ENCODE measurements at places on chromosomes 2 and 18.
A peak's percentile ranks its signal among the peaks of the same experiment; 100 is the strongest.

GRCh38 chr2:124088616-124089015, 63.5 kb downstream of the CNTNAP5 start:
- DNase-seq: no peak

GRCh38 chr2:31945572-31945935, 65.3 kb downstream of the MEMO1 start:
- no peak for DNase-seq

- no peak for DNase-seq
Measured at GRCh38 chr2:148725564-148725963, 81.0 kb downstream of the EPC2 start.

DNA sequence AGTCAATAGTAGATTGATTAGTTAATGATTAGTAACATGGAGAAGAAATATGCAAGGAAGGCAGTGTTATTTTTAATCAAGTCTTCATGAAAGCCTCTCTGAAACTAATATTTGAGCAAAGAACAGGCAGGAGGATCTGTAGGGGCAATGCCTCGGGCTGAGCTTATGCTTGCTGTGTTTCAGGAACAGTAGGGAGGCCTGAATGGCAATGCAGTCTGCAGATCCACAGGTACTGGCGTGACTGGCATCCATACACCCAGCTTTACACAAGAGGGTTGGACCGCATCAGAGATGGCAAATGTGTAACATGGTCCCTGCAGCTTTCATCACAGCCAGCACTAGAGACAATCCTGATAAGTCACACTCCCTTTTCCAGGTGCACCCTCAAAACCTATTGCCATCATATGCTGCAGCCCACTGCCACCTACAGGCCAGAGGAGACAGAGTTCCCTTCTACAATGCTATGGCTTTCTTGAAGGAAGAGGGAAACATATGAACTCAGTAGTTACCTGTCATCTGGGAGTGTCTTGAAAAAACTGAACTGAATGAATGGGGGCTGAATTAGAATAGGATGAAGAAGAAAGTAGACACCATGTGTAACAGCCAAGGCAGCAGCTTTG, 582.4 kb upstream of the RAB6C start:
- DNase-seq: peak; percentile 57

DNA sequence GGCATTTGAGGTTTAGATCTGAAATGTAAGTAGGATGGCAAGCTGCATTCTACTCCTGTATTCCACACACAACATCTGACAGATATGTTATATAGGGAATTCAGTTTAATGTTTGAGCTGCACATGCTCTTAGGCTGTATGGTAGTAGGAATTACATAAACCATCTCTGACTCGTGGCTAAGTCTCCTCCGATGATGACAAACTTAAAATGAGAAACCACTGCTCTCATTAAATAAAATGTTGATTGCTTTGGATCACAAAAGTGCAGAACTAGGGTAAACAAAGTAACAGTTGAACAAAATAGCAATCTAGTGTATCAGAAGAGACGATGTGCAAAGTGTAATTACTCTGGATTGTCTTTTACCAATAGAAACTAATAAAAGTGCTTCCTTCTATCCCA, 50.1 kb upstream of the WDR75 start:
- peak; percentile 53 for DNase-seq

- DNase-seq: peak; percentile 75
Measured at GRCh38 chr2:201233192-201233811, 27.0 kb upstream of the CASP8 start.

- DNase-seq: no peak
Measured at GRCh38 chr2:197211881-197212342, 98.7 kb downstream of the ANKRD44 start.

DNA sequence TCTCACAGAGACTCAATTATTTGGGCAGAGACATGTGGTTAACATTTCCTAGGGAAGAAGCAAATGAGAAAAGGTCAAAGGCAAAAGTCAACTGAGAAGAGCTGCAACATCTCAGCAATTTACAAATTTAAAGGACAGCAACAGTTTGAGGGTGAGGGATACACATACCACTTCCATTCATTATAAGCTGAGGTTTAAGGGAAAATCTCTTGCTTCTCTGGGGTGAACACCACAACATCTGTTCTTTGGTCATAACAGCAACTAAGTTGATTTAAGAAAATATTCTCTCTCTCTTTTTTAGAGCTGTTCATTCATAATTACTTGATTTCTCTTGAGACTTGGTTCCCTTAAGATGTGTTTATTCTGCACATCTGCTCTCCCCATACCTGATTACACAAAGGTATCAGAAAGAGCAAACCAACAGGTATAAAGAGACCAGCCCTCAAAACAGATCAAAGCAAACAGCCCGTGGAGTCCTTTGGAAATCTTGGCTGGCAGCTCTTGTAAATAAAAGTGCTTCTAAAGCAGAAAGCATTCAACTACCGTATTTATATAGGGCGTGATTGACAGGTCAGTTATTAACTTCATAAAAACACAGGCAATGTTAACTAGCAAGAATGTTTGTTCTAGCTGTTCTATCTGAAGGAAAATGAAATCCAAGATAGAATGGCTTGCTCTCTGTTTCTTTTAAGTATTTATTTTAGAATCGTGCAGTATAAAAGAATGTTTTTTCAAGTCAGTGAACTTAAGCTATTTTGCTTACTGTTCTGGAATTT, 132.8 kb downstream of the THADA start:
- DNase-seq: no peak

DNA sequence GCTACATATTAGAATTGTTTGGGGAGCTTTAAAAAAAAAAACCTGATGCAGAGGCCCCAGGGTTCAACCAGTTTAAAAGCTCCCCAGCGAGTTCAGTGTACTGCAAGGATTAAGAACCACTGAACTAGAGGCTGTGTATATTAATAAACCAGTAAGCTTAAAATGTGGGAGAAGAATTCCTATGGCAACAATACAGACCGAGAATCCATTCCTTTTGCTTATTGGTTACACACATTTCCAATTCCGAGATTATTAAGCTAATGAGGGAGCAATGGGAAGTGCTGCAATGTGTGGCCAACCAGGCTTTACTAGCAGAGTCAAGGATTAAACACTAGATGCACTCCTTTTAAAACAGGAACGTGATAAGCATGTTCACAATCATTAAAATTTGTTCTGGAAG, 204.4 kb downstream of the TDRD15 start:
- DNase-seq: no peak

- DNase-seq: peak; percentile 84
Measured at GRCh38 chr2:54416166-54416813, 39.8 kb upstream of the SPTBN1 start.

DNA sequence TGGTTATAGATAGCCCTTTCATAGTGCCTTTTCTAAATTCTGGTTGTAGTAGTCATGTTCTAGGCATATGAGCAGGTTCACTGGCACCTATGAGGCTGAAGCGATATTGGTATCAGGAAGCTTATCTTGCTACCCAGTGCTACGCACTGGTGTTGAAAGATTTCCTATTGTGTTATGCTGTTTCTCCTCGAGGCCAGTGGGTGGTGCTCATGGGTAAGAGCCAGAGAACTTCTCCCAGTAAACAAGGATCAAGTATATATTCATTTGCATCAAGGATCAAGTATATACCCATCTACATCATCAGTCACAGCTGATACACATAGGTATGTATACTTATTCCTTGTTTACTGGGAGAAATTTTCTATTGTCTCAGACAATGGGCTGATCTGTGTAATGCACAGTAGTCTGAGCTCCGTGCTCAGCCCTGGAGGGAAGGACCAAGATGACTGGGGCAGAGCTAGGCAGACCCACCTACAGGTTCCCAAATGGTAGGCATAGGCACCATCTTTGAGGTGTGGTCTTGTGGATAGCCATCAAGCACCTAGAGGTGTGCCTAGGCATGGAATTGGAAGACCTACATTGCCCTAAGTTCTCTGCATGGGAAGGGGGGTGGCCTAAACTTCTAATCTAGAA, 101.2 kb upstream of the GALNT13 start:
- DNase-seq: no peak

DNA sequence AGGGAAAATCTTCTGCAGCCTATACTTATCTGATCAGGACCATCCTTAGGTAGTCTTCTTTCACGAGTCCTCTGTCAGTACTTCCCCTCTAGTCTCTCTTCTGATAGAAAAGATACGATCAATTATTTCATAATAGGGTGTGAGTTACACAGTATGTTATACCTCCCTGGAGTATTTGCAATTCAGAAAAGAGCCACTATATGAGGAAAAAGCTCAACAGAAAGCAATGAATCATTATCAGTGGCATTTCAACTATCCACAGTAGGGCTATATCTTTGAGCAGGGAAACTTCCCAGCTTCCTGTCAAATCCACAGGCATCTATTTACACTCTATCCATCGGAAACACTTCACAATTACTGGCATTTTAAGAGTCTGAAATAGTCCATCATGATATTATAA, 105.3 kb upstream of the ACVR2A start:
- peak; percentile 63 for DNase-seq

DNA sequence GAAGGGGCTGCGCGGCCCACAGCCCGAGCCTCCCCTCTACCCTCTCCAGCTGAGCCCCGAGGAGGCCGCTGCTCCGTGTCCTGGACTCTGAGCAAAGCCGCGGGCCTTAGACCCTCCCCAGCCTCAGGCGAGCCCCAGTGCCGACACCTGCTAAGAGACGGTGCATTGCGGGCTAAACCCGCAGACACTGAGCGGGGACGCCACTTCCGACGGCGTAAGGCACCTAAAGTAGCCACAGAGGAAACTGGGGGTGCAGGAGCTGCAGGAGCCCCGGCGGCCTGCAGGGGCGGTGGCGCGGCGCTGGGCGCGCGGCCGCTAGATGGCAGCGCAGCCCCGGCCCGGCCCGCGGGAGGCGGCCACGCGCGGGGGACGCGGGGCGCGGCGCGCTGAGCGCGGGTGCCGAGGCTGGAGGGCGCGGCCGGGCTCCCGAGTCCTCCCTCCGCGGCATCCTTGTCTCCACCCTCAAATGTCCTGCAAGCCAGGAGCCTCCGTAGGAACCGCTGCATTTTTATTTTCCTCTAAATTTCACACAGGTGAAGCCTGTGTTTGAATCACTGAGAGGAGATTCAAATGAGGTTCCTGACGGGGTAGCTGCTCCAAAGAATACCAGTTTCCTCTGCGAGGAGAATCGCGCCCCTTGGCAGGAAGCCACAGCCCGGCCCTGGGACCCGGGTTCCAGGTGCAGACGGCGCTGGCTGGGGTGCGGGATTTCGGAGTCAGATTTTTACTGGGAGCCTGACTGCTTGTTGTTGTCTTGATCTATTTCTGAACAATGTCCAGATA, 650.5 kb downstream of the GALR1 start:
- DNase-seq: peak; percentile 2

DNA sequence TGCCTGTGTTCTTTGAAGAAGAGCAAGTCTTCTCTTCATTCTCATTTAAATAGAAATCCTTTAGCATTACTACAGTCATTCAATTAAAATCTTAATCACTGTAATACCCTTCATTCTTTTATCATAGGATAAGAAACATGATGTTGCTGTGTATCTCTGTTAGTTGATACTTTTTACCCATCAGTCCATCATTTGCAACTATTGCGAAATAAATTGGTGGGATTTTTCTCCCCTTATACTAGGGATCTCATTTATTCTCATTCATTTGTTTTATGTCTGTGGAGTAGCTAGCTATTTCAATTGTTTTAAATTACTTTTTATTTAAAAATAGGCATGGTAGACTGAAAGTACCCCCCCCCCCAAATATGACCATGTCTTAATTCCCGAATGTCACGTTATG, 235.3 kb downstream of the KIAA1328 start:
- DNase-seq: no peak

- DNase-seq: peak; percentile 50
Measured at GRCh38 chr2:177604271-177605065, 211.9 kb downstream of the AGPS start.

DNA sequence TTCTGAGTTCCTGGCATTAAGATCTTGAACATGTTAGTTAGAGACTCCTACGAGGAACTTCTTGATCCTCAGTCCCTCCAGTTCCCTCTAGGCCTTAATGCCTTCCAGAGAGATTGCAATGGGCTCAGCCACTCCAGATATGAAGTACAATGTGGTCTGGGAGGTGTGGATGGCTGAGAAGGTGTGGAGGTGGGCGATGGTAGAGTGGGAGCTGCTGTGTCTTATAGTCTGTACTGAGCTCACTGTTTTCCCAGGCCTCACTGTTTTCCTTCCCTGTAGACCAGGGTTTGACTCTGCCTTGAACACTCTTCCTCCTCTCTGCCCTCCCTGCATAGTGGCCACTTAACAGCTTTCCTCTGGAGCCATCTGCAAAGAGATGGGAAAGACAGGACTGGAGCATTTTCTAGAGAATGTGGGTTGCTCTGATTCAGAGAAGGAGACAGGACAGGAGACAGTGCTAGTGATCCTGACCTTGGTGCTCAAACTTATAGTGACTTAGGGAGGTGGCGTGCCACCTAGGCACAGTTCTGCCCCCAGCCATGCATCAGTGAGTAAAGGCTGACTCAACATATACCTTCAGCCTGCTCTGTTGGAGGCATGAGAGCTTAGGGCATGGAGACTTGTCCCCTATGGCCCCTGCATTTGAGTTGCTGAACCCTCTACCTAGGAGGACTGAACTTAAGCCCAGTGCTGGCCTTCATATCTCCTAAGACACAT, 129.7 kb downstream of the TDRD15 start:
- no peak for DNase-seq

- no peak for DNase-seq
Measured at GRCh38 chr2:234420408-234420807, 76.5 kb downstream of the ARL4C start.

DNA sequence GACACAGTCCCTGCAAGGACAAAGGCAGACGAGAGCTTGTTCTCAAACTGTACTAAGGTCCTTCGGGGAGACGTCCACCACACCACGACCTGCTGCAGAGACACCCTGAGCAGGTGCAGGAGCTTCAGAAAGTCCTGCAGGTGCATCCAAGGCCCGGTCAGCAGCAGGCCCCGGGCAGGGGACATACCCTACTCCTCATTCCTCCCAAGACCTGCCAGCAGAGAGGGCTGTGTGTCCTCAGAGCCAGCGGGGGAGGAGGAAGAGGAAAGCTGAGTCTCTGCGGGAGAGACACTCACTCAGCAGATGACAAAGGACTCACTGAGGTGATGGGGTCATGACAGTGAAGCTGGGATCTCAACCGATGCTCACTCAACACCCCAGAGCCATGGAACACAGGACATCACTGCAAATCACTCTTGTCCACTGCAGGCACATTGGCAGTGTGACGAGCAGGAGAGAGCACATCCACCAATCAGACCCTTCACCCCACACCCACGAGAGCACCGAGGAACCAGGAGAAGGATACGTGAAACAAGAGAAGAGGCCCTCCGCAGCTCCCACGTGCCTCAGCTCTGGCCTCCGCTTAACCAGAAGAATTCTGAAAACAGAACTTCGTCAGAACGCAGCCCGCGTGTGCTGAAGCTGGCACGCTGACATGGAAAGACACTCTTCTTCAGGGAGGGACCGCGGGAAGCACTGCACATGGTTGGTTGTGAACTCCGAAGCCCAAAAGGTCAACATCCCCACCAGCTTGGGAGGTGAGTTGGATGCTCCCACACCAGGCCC, 9.3 kb downstream of the HDAC4 start:
- DNase-seq: no peak

GRCh38 chr18:50578030-50578429, 18.1 kb downstream of the MAPK4 start:
- no peak for DNase-seq

DNA sequence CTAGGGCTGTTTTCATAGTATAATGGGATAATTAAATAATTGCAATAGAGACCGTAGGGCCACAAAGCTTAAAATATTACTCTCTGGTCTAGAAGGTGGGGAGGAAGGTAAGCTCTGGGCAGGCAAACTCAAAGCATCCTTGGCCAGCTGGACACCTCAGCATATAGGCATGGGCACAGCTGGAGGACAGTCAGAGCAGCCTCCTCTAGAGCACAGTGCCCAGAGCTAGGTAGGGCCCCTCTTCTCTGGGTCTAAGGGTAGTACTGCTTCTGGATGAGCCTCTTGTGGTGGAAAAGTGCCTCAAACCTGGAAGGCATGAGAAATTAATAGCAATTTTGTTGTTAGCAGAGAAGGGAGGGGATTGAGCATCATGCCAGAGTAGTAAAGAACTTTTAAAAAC, 291.3 kb upstream of the FBXO11 start:
- no peak for DNase-seq
